ENCODE measurements at places on chromosomes 5 and 9.

DNA sequence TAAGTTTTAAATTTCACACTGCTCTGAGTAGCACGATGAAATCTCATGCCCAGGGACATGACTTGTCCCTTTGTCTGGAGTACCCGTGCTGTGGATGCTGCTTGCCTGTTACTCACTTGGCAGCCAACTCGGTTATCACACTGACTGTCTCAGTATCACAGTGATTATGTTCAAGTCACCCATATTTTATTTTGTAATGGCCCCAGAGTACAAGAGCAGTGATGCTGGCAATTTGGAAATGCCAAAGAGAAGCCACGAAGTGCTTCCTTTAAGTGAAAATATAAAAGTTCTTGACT lies 22.8 kb upstream of the SCGB3A2 start:
- DNase-seq: no peak

DNA sequence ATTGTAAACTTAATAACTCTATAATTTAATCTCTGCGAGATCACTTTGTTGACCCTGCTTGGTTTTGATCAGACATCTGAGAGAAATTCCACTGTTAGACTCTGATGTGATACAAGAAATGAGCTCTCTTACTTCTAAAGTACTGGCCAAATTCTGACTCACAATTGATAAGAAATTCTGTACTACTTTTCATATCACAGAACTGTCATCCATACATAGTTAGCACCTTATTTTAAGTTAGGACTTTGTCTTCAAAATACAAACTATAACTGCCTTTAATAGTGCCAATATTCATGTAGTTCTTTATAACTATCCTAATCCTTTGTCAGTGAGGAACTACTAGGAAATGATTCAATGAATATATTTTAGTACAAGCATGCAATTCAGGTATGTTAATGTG lies 23.4 kb downstream of the MARCHF11 start:
- DNase-seq: no peak

DNA sequence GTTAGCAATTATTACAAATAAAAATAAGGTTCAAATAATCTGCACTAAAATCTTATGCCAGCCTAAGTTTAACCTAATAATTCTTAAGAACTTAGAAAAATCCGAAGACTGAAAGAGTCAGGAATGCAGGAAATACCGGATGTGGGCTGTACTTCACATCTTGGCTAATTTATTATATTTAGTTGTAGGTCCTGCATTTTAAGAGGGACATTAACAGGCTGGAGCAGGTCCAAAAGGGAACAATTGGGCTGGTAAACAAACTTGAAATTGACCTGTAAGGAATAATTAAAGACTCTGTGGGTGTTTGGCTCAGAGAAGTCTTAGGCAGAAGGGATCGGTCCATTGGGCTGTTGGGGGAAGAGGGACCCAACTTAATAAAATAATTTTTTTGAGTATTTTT lies 18.4 kb downstream of the GLRA1 start:
- DNase-seq: no peak

DNA sequence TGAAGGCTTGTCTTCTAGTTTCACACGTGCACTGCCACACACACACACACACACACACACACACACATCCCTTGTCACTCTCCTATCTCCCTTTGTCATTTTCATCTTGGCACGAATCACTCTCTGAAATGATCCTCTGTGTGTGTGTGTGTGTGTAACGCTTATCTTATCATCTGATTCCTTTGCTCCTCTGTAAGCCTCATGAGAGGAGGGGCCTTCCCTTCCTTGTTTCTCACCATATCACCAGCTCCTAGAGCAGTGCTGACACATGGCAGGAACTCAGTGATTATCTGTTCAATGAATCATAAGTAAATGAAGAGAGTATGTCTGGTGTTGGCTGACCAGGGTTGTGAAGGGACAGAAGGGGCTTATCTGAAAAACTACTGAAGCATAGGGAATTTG lies 53.3 kb downstream of the PDE4D start:
- DNase-seq: no peak

DNA sequence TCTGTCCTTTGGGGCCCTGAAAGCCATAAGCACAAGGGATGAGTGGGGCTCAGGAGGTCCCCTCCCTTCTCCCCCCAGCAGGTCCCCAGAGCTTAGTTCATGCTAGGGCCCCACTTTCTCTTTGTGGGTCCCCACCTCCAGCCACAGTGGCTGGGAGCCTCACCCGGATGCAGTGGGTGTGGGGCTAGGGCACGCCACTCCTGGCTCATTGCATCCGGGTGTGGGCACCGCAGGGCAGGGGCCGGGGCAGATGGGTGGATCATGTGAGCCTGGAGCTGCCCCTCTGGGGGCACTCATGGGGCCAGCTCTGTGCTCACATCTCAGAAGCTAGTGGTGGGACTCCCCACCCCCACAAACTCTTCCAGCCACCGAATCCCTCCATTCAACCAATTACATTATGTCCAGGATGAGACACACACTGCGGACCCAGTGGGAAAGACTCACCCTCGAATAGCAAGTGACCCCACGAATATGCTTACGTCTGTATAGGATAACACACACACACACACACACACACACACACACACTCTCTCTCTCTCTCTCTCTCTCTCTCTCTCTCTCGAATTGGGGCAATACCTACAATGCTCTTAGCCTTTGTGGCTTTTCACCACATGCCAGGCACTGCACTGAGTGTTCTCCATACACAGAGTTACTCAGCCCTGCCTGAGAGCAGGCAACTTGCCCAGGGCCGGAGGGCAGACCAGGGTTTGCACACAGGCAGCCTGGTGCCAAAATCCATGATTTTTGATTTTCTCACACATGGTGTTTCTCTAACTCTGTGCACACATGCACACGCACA lies 16.8 kb upstream of the PHYKPL start:
- no peak for DNase-seq

- DNase-seq: no peak
Measured at GRCh38 chr5:161373345-161373707, 173.2 kb downstream of the GABRB2 start.

DNA sequence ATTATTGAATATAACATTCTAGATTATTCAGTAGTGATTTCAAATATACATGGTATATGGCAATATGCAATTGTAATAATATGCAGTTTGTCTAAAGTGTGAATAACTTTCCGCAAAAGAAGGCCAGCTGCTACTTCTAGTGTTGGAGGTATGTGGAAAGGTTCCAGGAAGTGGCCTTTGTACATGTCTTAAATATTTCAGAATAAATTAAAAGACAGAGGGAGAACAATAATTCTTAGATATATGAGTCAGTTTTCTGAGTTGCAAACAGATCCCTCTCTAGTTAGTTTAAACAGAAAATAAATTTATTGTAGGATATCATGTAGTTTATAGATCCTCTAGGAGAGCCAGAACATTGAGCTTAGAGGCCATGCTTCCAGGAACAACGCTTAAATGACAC lies 210.8 kb upstream of the ELL2 start:
- DNase-seq: no peak

DNA sequence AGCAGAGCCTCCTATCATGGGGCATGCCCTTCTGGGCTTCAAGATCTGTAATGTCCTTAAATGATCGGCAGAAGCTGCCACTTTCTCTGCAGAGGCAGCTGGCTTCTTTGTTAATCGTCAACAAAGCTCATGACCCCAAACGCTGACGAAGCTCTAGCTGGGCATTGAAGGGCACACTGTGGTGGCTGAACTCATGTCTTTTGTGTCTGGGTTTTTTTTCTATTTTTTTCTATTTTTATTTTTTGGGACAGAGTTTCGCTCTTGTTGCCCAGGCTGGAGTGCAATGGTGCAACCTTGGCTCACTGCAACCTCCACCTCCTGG lies 65.2 kb upstream of the ASS1 start:
- DNase-seq: no peak

- DNase-seq: no peak
Measured at GRCh38 chr5:173327084-173327947, 898 bp downstream of the STC2 start.

- no peak for DNase-seq
Measured at GRCh38 chr5:110019119-110019518, 329.4 kb downstream of the MAN2A1 start.

- no peak for DNase-seq
Measured at GRCh38 chr9:103014242-103014641, 19.1 kb downstream of the CYLC2 start.

DNA sequence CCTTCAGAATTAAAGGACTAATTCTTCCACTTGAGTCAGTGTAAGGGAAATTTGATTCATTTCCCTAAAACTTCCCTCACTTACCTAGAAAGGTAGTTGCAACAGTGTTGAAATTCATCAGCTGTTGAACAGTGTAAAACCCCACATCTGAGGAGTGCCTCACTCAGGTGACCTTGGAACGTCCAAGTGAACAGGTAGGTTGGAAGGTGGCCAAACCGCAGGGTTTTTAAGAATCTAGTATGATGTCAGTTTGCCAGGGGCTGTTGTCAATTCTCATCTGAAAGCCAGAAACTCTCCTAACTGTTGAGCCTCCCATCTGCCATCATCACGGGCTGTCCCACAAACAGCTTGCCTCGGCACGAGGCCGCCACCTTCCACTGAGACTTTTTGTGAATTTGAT lies 105.7 kb downstream of the TMEM174 start:
- DNase-seq: no peak

GRCh38 chr5:15203376-15203775 lies 296.6 kb upstream of the FBXL7 start:
- DNase-seq: no peak

GRCh38 chr5:35247648-35248034 lies 17.4 kb upstream of the PRLR start:
- no peak for DNase-seq

- no peak for DNase-seq
Measured at GRCh38 chr5:64634997-64635686, 55.2 kb upstream of the SHISAL2B start.

DNA sequence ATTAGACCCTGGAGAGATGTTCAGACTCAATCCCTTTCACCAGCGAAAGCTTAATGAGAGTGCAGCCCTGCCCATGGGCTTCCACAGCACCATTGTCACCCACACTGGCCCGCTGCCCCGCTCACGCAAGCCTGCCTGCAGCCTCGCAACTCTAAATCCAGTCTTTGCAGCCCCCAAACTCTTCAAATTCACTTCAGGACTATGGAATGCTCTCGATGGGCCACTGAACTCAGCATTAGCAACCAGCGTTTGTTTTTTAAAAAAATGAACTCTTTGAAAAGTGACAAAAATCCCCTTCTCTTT lies 17.1 kb downstream of the DCANP1 start:
- DNase-seq: no peak

- DNase-seq: no peak
Measured at GRCh38 chr5:89956838-89957237, 452.7 kb downstream of the CETN3 start.

DNA sequence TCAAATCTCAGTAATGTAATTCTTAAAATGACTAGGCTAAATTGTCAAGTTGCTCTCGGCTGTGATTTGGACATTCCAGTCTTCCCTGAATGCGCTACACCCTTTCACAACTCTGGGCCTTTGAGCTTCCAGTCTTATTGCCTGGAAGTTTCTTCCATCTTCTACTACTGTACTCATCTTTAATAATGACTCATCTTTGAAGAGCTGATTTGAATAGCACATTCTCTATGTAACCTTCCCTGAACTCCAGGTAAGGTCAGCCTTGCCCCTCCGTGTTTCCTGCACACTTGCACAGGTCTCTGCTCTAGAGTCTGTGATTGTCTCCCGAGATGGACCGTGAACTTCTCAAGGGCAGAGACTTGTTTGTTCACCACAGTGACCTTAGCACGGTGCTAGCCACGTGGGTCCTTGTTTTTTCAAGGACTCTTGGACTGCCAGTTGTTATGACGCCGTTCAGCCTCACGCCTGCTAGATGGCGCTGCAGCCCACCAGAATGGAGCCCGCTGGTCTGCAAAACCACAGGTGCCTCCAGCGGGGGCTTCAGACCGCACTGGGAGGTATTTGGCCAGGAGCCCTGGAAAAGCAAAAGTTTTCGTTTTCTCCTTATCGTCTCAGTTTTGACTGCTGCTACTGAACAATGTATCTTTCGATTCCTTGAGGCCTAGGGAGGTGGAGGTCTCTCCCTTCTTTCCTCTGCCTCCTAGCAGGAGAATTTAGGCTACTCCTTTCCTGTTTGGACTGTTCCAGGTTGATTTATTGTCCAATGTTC lies 44.4 kb downstream of the SEC61B start:
- DNase-seq: peak; percentile 57

DNA sequence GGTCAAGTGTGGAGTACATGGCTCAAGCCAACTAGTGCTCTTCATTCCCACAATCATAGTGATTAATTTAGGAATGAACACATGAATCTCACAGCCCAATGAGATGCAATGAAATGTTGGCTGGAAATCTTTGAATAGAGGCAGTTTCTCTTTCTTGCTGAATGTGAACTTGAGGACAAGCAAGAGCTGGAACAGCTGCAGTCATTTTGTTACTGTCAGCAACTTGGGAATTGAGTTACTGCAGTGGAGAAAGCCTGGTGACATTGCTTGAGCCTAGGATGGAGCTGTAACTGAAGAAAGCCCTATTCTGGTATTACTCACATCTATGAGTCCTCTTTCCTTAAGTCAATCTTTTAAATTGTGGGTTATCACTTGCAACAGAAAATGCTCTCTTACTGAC lies 62.3 kb downstream of the YIPF5 start:
- no peak for DNase-seq

- peak; percentile 16 for DNase-seq
Measured at GRCh38 chr9:114117996-114118830, 19.1 kb upstream of the KIF12 start.

GRCh38 chr5:68332080-68332451 lies 116.5 kb downstream of the PIK3R1 start:
- no peak for DNase-seq

- peak; percentile 34 for DNase-seq
Measured at GRCh38 chr5:38265546-38266179, 7.3 kb downstream of the EGFLAM start.

DNA sequence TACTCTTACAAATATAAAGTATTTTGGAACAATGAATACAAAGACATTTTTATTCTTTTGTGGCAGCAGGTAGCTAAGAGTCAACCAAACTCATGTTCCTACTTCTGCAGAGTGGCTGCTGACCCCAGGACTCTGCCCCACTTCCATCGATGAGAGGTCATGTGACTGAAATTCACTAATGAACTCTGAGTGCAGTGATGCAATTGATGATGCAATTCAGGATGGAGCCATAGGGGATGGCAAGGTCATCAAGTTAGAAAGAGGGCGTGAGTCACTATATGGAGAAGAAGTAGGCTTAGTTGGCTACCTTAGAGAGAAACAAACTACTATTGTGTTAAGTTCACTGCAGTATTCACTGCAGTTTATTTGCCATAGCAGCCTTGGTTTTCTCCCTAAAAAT lies 340.4 kb downstream of the CTNND2 start:
- DNase-seq: no peak

- peak; percentile 28 for DNase-seq
Measured at GRCh38 chr9:72588336-72588735, 66.9 kb downstream of the TMC1 start.

DNA sequence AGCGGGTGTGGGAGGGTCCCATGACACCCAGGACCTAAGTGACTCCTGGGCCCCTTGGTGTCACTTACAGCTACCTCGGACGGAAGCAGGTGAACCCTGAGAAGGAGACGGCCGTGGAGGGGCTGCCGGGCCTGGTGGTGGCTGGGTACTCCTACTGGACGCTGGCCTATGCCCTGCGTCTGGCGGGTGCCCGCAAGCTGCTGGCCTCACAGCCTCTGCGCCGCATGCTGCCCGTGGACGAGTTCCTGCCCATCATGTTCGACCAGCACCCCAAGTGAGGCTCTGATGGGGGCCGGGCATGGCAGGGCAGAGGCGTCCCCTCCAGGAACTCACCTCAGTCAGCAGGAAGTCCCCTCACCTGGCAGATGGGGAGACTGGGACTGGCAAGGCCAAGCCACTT lies 13.7 kb downstream of the CERCAM start:
- no peak for DNase-seq
